ENCODE measurements at places on chromosomes 3 and 15.

DNA sequence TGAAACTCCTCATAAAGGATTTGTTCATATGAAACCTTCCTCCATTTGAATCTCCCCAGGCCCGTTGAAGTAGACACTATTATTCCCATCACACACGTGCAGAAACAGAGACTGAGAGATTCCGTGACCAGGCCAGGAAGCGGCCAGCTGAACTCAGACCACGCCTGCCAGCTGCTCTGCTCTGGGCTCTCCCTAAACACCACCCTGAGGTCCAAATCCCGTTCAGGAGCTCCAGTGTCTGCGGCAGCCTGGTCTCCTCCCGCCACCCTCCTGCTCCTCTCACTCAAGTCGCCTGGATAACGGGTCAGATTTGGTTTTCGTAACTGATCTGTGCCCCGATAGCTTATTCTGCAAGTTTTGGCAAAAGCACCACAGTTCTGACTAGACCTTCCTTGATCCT lies 53.6 kb upstream of the SNRPA1 start:
- DNase-seq: no peak

- no peak for DNase-seq
Observed at GRCh38 chr15:90598031-90598577, 68.4 kb downstream of the CRTC3 start.

DNA sequence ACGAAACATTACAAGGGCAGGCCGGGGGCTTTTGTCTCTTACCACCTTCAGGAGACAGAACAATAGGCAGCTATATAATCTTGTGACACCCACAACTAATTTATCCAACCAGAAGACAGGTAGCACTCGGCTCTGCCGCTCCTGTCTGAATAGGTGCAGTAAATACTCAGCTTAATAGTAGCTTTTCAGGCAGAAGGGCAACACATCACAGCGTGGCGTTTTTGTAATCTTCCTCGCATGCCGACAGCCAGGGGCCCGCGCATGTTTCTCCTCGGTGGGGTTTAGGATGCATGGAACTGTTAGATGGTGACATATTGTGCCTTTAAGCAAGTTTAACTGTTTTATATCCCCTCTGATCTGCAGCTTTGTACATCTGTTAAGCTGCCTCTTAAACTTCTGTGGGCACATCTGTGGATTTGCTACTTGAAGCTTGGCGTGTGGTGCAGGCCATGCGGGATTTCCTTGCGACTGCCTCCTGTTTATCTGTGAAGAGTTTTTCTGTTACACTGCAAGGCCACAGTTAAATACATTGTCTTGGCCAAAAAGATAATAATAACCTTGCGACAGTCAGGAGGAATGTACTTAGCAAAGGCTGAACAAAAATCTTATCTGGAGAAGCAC lies 123.2 kb upstream of the BNIP2 start:
- no peak for DNase-seq

GRCh38 chr15:41838400-41838897 lies at the start of gene PLA2G4B:
Gene PLA2G4B, plus strand, starts transcription at chr15:41838847. Its CDS starts 67 bp downstream, at chr15:41838914.
- DNase-seq: no peak

DNA sequence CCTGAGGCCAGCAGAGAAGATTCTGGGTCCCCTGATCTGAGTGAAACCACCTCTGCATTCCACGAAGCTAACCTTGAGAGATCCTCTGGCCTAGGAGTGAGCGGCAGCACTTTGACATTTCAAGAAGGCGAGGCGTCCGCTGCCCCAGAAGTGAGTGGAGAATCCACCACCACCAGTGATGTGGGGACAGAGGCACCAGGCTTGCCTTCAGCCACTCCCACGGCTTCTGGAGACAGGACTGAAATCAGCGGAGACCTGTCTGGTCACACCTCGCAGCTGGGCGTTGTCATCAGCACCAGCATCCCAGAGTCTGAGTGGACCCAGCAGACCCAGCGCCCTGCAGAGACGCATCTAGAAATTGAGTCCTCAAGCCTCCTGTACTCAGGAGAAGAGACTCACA lies 36.4 kb downstream of the HAPLN3 start:
- no peak for DNase-seq

- DNase-seq: no peak
Observed at GRCh38 chr3:121979246-121979645, 42.8 kb downstream of the ILDR1 start.

DNA sequence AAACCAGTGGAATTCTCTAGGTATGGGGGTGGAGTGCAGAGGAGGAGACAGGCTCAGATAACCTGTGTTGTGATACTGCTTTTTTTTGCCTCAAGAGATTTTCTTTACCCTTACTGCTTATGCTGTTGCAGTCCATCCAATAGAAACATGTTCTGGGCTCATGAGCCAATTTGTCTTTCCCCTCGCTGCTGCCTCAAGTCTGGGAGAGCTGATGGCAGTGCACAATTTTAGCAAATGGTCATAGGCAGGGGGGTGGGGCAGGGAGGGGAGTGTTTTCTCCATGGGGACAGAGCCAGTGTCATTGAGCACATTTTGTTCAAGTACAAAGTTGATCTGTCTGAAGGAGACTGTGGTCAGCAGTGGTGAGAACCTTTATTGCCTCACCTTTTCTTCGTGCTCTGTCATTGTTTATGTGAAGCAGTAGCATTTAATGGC lies 134.9 kb downstream of the MBNL1 start:
- DNase-seq: no peak

DNA sequence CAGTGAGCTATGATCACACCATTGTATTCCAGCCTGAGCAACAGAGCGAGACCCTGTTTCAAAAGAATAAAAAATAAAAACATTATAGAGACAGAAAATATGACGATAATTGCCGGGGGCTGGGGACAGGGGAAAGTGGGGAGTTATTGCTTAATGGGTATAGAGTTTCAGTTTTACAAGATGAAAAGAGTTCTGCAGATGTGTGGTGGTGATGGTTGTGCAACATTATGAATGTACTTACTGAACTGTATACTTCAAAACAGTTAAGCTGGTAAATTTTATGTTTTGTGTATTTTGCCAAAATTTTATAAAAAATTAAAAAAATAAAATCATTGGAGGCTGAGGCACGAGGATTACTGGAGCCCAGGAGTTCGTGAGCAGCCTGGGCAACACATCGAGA lies 24.8 kb upstream of the ZNF774 start:
- DNase-seq: no peak

DNA sequence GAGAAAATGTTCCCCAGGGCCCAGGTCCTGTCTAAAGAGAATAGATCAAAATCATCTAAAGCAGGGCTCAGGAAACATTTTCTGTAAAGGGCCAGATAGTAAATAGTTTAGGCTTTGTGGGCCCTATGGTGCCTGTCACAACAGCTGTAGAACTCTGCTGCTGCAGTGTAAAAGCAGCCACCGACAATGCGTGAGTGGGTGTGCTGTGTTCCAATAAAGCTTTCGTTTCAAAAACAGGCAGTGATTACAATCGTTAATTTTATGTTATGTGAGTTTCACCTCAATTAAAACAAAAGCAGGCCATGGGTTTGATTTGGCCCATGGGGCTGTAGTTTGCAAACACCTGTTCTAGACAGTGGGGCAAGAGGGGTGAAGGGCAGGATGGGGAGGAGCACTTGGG lies 12.5 kb upstream of the HEG1 start:
- no peak for DNase-seq

DNA sequence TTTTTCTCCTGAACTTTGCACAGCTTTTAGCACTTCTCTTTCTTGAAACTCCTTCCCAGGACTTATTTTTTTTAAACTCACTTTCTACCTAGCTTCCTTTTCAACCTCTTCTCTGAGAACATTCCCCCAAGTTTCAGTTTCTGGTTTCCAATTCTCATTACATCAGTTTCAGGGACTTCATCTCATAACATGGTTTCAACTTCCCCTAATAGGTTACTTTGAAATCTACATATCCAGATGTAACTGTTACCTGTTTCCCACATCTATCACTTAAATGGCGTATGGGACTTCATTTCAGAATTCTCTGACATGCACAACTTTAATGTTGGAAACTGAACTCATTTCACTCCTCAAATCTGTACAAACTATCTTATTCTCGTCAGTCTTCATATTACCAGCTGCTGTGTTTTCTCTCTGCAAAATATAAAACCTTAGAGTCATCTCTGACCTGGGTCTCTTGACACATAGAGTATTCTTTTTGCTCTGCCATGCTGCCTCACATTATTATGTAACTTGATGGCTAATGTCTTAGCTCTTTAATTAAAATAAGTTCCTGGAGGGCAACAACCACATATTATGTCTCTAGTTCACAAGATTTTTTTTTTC lies 58.4 kb downstream of the NME9 start:
- DNase-seq: no peak

- peak; percentile 93 for DNase-seq
Observed at GRCh38 chr3:189588475-189589178, 42.6 kb upstream of the TP63 start.

GRCh38 chr15:31485911-31486461 lies 159.4 kb downstream of the KLF13 start:
- no peak for DNase-seq

GRCh38 chr3:13394363-13394762 lies 25.8 kb downstream of the NUP210 start:
- DNase-seq: no peak

All from stromal cell of bone marrow (primary cell).